Hindlimb muscle (tissue), 1 donor: ENCODE measurements at places on chromosomes 1 and 21. TPM values are rescaled to one million over a fixed set of nuclear protein-coding genes. Genes with fewer than 3 reads are reported as not detected.

Gene ASPM
- polyA plus RNA-seq = 8.4 TPM

Gene MIB2
- 92.6 TPM for polyA plus RNA-seq

Gene C1orf74
- 2.8 TPM for polyA plus RNA-seq

Gene TRIM67
- 0.05 TPM for polyA plus RNA-seq

Gene BSND
- polyA plus RNA-seq = 0.08 TPM

Gene LAPTM5
- 26.3 TPM for polyA plus RNA-seq

Gene ZSWIM5
- 0.34 TPM for polyA plus RNA-seq

Gene OR2L8
- polyA plus RNA-seq = not detected

Gene NHLH2
- polyA plus RNA-seq = 0.10 TPM

Gene CORT
- polyA plus RNA-seq = 2.0 TPM

Gene TMPRSS2
- polyA plus RNA-seq = not detected

Gene AMIGO1
- 14.8 TPM for polyA plus RNA-seq

Gene SPATA45
- 0.40 TPM for polyA plus RNA-seq

Gene CNR2
- polyA plus RNA-seq = 0.05 TPM

Gene AGMAT
- polyA plus RNA-seq = 3.4 TPM

Gene CSRP1
- polyA plus RNA-seq = 37.0 TPM

Gene ADGRB2
- 17.6 TPM for polyA plus RNA-seq

Gene GOLPH3L
- polyA plus RNA-seq = 19.7 TPM

Gene RNU5D-1
- polyA plus RNA-seq = not detected

Gene PKLR
- polyA plus RNA-seq = 0.37 TPM

Gene LCE1B
- not detected for polyA plus RNA-seq

Gene SAMD13
- 10.7 TPM for polyA plus RNA-seq

Gene TRIM17
- polyA plus RNA-seq = 1.1 TPM

Gene RHBDL2
- polyA plus RNA-seq = 0.76 TPM

Gene FAM89A
- polyA plus RNA-seq = 8.4 TPM

Gene CXADR
- 0.63 TPM for polyA plus RNA-seq

Gene GNG5
- polyA plus RNA-seq = 165 TPM

Gene KLHL12
- 19.7 TPM for polyA plus RNA-seq

Gene FLG2
- polyA plus RNA-seq = 0.12 TPM
